ENCODE measurements at places on chromosomes 5 and 9.
A peak's percentile ranks its signal among the peaks of the same experiment; 100 is the strongest.

DNA sequence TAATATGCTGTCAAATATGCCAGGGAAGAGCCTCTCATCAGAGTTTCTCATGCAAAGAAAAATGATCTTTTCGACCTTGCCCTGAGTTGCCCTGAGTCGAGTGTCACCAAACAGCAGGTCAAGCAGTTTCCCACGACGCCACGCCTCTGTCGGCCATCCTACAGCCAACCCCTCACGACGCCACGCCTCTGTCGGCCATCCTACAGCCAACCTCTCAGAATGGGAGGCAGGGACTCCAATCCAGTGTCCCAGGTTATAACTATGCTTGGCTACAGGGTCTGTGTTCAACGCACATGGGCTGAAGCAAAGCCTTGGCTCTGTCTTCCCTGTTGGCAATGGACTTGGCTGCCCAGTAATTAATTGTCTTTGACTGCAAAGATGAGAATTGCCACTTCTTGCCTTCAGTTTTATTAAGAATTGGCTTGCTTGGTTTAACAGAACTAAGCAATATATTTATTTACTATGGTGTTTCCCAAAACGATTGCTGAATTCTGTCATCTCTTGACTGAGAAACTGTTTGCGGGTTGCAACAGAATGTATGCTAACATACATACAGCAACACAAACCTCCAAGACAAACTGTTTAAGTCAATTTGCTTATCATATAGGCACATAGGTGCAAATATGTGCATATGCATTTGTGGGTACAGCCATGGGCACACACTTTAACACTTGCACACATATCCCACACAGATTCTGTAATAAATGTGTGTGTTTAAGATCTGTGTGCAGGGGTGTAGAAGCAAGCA lies 352.9 kb downstream of the GLIS3 start:
- no peak for DNase-seq

GRCh38 chr9:97438666-97439065 lies 26.8 kb downstream of the TDRD7 start:
- DNase-seq: no peak

DNA sequence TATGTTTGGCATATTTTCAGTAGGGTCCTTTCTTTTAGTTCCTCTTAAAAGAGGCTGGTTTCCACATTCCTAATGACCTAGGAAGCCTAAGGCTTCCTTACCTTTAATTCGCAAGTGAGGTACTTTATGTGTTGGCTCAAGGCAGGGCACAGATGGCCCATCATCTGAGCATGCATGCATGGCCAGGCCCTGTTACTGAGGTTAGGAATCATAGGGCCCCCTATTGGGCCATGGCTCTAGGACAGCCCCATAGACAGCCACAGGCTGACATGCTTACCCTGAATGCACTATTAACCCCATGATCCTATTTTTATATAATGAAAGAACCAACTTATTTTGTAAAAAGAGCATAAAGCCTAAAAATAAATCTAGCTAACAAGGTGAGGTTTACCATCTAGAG lies 271.4 kb downstream of the ELAVL2 start:
- DNase-seq: no peak

- DNase-seq: no peak
Observed at GRCh38 chr9:76390656-76391055, 3.6 kb downstream of the RFK start.

- DNase-seq: no peak
Observed at GRCh38 chr5:150215979-150216944, 26.4 kb downstream of the SLC6A7 start.

DNA sequence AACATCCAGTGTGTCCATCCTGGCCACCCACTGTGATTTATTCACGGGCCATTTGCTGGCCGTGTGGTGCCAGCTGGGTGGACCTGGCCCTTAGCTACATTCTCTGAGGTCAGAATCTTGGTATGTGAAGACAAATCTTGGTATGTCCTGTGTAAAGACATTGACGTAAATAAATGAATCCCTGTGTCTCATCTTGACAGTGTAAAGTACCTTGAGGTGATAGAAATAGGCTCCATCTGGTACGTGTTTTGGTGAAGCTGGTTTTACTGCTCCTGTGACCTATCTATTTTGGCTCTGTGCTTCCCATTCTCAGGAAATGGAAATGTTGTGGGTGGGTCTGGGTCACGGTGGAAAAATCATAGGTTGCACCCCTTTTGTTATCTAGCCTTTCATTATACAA lies 245.4 kb upstream of the ANKH start:
- DNase-seq: no peak

DNA sequence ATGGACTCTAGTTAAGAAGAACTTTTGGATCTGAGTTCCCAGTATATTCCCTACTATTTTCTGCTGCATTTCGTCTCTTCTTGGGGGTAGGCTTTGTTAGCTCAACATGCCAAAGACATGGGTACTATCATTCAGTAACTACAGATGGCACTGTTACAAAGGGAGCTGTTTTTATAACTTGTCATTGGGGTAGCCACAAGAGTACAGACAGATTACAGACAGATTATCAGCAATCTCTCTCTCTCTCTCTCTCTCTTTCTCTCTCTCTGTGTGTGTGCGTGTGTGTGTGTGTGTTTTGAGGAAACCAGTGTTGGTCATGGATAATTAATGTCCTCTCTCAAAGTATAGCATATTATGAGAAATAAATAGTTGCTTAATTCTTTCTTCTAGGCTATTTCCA lies 116.1 kb downstream of the WDR70 start:
- DNase-seq: no peak

- no peak for DNase-seq
Observed at GRCh38 chr9:109317311-109317978, 3.4 kb downstream of the EPB41L4B start.

GRCh38 chr5:50856401-50857119 lies 190.1 kb downstream of the PARP8 start:
- peak; percentile 5 for DNase-seq

DNA sequence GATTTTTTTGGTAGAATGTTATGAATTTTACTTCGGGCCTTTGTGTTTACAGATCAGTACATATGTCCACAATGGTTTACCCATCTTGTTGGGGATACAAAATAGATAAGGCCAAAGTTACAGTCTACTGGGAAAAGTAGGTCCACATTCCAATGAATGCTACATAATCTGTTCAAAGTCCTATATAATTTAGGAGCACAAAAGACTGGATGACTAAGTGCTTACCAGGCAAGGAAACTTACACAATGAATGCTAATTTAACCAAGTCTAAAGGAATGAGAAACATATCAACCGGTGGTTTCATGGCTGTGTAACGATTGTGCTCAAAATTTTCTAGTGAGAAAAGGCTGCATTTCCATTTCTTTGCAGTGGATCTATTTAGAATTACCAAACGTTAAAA lies 97.4 kb upstream of the TRPM3 start:
- DNase-seq: no peak

GRCh38 chr5:44862808-44863207 lies 54.1 kb downstream of the MRPS30 start:
- DNase-seq: no peak

DNA sequence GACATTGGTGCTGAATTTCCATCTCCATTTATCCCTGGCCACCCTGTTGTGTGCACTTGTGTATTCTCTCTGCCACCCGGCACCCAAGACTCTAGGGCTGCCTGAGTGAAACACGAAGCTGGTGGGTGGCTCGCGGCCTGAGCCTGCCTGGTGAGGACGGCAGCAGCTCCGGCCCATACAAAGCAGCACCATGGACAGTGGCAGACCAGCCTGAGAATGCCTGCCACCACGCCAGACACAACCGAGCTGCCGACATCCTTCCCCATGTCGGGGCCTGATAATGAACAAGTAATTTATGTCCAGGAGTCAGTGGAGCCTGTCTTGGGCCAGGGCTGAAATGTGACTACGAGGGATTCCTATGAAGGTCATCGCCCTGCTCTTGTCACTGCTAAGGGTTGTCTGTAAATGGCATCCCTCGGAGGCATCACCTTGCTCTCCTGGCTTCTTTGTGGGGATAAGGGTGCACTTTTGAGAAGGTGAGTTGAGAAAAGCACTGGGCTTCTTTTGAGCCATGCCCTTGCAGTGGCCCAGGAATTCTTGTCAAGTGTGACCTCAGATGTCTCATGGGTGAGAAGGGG lies 175.7 kb downstream of the MELK start:
- no peak for DNase-seq

DNA sequence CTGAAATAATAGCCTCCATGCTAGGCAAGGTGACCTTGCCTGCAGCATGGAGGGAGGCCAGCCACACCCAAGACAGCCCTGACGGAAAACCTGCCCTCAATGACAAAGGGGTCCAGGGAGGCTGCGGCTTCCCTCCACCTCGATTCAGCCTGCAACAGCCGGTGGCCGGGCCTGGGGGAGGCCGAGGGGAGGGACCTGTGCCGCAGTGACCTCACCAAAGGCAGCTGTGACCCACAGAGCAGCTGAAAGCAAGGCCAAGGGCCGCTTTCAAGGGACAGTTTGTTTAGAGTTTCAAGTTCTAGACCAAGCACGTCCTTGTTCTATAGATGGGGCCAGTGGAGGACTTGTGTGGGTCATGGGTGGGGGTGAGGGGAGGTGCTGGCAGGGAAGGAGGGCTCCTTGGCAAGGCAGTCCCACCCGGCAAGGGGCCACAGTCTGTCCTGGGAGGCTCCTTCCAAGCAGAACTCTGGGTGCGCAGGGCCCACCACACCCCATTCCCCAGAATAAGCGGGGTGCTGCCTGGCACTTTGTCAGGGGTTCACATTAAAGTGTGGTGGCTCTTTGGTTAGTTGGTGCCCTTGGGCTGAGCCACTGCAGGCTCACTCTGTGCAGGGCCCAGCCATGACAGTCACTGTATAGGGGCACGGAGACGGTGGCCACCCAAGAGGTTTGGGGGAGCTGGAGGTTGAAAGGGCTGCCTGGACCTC lies 226.5 kb downstream of the FANCC start:
- DNase-seq: no peak

DNA sequence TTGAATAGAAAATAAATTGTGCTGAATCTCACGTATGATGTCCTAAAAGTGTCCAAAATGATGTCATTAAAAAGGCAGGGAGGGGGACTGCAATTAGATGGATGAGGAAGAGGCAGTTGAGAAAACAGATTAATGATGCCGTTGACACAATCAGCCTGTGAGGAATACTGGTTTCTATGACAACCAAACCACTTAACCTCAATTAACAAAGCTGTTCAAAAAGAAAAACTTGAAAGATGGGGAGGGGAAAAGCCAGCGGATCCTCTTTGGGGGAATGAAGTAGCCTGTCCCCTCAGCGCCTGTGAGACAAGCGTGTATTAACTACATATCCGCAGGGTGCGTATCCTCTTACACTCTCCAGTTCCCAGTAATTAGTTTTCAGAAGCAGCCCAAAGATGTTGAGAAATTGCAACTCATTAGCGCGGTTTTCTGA lies 160.7 kb downstream of the TTC39B start:
- no peak for DNase-seq

GRCh38 chr9:137224830-137225694 lies at the start of gene CYSRT1:
Gene CYSRT1, plus strand, starts transcription at chr9:137225174. Its CDS starts 448 bp downstream, at chr9:137225622.
- DNase-seq: no peak

Data from CD4-positive, alpha-beta T cell treated with Interleukin-4 for 4 hours (primary cell).